Stimulated activated CD8-positive, alpha-beta memory T cell treated with anti-CD3 and anti-CD28 coated beads, Interleukin-7, amount 100 ng/mL, for 4 hours (primary cell): ENCODE measurements at places on chromosomes 2 and 18.

- DNase-seq: no peak
These were observed 75.3 kb downstream of the NFATC1 start for GRCh38 chr18:79471046-79471445.

- no peak for DNase-seq
These were observed 56.2 kb upstream of the AMMECR1L start for GRCh38 chr2:127942002-127942401.

DNA sequence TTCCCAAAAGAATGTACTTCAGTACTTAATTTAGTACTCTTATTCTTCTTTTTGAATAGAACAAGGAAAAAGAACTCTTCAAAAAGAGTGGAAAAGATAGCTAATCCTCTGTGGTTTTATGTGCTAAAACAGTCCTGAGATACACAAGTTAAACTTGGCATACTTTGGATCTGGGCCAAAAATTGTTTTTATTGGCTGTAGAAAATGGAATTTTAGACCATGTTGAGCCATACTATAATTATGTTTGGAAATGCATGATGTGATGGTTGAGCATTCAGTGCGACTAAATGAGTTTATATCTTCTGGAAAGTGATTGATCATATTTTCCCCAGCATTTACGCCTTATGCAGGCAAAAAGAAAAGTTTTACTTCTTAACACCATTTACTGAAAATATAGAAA, 18.0 kb upstream of the PDE1A start:
- no peak for DNase-seq

DNA sequence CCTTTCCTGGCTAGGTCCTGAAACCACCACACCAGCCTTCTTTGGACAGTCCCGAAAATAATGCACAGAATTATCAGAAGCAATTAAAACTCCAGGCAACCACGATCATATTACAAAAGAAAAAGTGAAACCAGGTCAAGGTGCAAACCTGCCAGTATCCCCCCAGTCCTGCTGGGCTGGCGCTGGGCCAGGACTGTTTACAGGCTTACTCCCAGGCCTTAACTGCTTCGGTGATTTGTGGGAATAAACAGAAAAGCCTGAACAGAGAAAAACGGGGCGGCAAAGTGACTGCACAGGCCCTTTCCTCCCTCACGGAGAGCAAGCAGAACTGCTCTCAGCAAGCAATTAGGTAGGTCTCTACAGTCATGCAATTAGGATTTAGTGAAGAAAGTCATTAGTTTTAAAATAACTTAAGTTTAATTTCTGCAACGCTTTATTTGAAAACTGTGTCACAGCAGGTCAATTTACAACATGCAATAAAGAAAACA, 1.3 kb downstream of the HDAC4 start:
- DNase-seq: no peak

DNA sequence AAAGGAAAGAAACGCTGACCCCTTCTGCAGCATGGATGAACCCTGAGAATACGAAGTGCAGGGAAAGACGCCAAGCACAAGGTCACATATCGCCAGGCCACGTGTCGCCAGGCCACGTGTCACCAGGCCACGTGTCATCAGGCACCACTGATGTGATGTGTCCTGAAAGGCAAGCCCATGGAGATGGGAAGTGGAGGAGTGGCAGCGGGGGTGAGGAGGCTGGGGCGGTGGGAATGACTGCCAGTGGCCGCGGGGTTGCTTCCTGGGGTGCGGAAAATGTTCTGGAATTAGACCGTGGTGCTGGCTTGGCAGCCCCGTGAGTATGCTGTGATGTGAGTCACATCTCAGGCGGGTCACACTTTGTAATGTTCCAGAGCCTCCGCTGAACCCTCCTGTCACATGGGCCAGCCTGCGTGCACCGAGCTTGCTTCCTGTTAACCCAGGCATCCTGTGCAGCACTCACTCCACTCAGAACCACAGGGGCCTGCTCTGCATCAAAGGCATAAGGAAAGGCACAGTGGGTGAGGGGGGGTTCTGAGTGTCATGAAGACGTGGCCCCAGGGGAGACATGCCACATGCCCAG, 39.0 kb downstream of the SLC66A2 start:
- peak; percentile 34 for DNase-seq

GRCh38 chr18:75208836-75209128, 157 bp downstream of the PTGR3 start:
- no peak for DNase-seq
